Activated CD4-positive, alpha-beta memory T cell treated with anti-CD3 and anti-CD28 coated beads for 36 hours (primary cell): ENCODE measurements at places on chromosomes 3 and 15.
A peak's percentile ranks its signal among the peaks of the same experiment; 100 is the strongest.

DNA sequence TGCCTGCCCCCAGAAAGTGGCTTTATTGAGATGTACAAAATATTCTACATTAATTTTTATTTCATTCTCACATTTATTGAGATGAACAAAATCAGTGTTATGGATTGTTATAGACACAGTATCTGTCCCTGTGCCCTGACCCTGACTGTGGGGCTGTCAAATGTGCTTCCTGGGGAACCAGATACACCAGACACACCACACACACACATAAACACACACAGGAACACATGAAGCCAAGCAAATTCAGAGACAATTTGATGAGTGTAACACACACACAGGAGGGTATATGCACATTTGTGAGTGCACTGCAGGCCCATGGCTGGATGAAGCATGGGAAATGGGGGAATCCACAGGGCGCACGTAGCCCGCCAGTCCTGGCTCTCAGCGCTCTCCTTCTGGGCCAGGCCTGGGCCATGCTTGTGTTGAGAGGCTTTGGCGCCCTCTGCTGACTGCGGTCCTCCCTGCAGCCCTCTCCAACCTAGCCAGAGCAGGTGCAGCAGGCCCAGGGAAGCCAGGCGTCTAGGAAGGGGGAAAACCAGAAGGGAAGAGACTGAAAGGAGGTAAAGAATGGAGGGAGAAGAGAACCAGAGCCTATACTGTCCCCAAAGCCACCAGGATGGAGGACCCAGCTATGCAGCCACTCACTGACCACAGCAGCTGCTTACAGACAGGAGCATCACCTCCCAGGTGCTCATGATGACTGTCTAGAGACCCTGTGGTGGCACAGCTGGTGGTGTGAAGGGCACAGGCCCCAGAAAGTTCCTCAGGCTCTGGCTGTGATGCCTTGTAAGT lies 18.0 kb upstream of the LOXL1 start:
- no peaks in the 10 kb centered on the region for H3K27me3 ChIP-seq
- H3K4me3 ChIP-seq, result no peak overlapping the region
- no peaks in the 10 kb centered on the region for H3K36me3 ChIP-seq
- peak; percentile 86 for DNase-seq
- no peaks in the 10 kb centered on the region for H3K4me1 ChIP-seq

- no peak overlapping the region for H3K27ac ChIP-seq
- no peaks in the 10 kb centered on the region for H3K27me3 ChIP-seq
- peaks cover 41% of the 10 kb centered on the region for H3K4me1 ChIP-seq
- H3K36me3 ChIP-seq, result peaks cover 3% of the 10 kb centered on the region
- H3K4me3 ChIP-seq, result no peak overlapping the region
These were observed 28.5 kb upstream of the APOD start for GRCh38 chr3:195612075-195612800.

GRCh38 chr3:123936400-123936799 lies 24.6 kb downstream of the CCDC14 start:
- DNase-seq, result no peak
- H3K27ac ChIP-seq, result no peak overlapping the region
- H3K4me3 ChIP-seq, result no peak overlapping the region
- H3K27me3 ChIP-seq, result no peaks in the 10 kb centered on the region
- H3K36me3 ChIP-seq, result peaks cover 37% of the 10 kb centered on the region

- H3K4me1 ChIP-seq, result peaks cover 17% of the 10 kb centered on the region
- DNase-seq, result no peak
- no peak overlapping the region for H3K27ac ChIP-seq
- H3K27me3 ChIP-seq, result no peaks in the 10 kb centered on the region
- H3K4me3 ChIP-seq, result no peak overlapping the region
These were observed 125.6 kb downstream of the CD47 start for GRCh38 chr3:107965136-107965655.

DNA sequence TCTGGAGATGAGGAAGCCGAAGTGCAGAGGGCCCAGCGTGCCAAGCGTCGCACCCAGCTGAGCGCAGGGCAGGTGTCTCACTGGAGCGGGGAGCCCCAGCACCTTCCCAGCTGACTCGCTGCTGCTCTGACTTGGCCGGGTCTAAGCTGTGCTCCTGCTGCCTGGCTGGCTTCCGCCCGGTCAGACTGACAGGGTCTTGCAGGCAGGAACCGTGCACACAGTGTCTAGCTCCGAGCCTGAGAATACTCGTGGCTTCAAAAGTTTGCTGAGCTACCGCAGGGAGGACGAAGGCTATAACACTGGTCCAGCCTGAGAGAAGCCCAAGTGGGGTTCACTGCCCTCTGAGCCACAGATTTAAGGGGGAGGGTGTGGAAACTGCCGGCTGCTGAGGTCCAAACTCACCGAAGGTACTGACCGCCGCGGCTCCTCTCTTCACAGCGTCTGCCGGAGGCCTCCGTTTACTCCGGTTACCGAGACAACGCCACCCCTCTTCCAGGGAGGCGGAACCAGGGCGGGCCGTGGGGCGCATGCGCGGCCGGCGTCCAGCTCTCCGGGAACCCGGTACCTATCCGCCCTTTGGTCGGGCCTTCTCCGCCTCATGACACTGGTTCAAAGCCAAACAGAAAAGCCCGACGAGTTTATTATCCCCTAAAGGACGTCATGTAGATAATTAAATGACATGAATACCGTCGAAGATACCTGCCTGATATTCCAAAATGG lies at the start of gene CFAP44:
Gene CFAP44, minus strand, starts transcription at position 443 of the 720 bp plus-strand sequence. CDS start 7,829 bp downstream, outside the sequence.
- no peaks in the 10 kb centered on the region for H3K4me1 ChIP-seq
- no peak within 1 kb of the TSS for H3K4me3 ChIP-seq
- H3K36me3 ChIP-seq, result peaks cover 10% of the 10 kb centered on the region
- no peak within 1 kb of the TSS for H3K27ac ChIP-seq

DNA sequence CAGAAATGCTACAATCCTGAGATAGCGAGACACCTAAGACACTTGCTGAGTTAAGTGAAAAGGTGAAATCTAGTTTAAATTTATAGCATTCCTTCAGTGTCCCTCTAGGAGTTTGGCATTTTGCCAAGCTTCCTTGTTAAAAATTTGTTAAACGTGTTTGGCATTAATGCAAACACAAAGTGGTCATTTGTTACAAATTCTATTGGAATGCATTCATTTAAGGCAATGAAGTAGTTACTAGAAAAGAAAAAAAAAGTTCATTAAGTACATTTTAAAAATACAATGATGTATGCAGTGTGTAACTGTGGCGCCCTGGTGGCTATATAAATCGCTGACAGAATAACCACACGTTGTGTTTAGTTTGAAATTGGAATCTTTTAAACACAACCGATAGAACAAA lies 31.3 kb upstream of the WNT5A start:
- no peak overlapping the region for H3K27ac ChIP-seq
- no peaks in the 10 kb centered on the region for H3K36me3 ChIP-seq
- no peak for DNase-seq
- H3K4me3 ChIP-seq, result no peak overlapping the region
